ENCODE measurements at places on chromosomes 4 and X.

- DNase-seq, result no peak
Measured at GRCh38 chr4:146465628-146466027, 56.1 kb downstream of the SLC10A7 start.

DNA sequence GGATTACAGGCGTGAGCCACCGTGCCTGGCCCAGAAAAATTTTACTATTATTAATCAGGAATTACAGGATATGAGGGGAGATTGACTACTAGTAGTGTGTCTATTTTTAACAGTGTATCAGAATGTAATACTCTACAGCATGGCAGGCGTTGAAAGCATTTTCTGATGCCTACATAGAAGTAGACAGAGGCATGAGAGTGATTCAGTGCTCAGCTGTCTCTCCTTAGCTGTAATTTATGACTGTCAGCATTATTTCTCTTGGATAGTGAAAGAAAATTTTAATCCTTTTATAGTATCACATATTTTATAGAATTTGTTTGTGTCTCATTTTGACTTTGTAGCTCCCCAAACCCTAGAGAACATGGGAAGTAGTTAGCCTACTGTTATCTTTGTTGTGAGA is 20.7 kb downstream of the ARHGAP24 start:
- DNase-seq, result no peak

DNA sequence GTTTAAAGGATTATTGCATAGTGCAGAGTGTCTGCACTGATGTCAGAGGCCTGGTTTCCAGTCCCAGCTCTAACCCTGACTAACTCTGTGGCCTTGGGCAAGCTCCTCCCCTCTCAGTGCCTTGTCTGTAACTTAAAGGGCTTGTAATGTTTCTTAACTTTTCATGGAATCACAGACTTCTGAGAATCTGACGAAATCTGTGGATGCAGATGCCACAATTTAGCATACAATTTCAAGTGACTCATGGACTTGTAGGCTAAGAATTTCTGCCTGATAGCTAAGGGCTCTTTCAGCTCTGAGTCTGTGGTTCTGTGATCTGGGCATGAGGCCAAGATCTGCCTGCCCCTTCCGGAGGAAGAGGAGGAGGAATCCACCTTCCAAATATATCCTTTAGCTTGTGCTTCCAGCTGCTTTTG is 236.9 kb downstream of the AR start:
- DNase-seq, result no peak

- DNase-seq, result no peak
Measured at GRCh38 chrX:48685416-48685815, 1.8 kb downstream of the WAS start.

DNA sequence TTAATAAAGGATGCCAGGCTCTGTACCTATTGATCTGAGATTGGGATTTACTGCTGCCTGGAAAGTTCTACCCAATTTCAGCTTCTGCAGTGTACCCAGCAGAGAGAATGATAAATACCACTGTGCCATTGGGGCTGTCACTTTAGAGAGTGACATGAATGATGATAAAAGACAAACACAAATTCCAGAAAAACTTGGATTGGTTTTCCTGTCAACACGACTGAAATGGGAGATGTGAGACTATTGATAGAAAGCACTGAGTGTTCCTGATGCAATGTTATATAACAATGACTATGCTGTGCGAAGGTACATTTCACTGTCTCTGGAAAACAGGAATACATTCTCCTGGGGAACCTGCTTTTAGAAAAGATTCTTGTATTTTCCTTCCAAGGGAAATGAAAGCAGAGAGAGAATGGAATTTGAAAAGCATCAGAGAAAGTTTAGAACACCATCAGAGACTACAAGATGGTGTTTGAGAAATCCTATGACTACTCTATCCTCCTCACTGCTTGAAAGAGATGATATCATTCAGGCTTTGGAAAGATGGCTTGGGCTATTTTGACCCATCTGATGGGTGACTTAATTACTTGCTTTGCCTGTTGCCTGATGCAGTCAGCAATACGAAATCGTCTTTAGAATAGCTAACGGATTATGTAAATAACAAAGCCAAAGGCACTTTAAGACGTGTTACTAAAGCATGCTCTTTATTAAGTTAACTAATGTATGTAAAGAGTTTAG is 49.7 kb downstream of the MID1IP1 start:
- no peak for DNase-seq

GRCh38 chr4:39525822-39526690 is 1.2 kb downstream of the UGDH start:
- DNase-seq, result no peak

DNA sequence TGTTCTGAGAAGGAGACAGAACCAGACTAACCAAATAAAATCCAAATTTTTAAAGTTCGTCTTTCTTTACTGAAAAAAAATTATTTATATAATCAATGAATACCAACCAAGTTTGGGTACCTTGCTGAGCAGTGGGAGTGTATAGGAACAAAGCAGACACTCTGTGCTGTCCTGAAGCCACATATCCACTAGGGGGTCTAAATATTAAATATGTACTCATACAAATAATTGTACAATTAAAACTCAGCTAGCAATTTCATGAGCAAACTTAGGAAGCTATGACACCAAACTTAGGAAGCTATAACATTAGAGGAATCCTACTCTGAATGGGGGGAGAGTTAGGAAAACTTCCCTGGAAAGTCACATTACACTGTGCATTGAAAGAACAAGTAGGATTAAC is 582.0 kb upstream of the EPHA5 start:
- no peak for DNase-seq

All from GM12892 (cell line).